ENCODE measurements at places on chromosomes 7 and 10.

DNA sequence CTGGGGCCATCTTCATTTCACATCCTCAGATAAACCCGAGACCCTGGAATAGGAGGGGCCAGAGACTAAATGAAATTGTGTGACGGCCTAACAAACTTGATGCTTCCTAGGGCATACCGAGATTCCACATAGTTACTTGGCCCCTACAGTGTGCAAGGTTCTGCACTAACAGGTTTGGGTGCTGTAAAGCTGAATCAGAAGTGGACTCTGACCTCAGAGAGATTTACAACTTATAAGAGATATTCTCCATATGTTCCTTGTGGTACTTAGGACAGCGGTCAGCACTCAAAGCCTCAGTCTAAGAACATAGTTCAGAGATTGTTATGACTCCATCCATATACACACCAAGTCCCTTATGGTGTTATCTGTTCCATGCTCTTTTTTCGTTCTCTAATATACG is 55.1 kb upstream of the FHIP2A start:
- no peak for DNase-seq

DNA sequence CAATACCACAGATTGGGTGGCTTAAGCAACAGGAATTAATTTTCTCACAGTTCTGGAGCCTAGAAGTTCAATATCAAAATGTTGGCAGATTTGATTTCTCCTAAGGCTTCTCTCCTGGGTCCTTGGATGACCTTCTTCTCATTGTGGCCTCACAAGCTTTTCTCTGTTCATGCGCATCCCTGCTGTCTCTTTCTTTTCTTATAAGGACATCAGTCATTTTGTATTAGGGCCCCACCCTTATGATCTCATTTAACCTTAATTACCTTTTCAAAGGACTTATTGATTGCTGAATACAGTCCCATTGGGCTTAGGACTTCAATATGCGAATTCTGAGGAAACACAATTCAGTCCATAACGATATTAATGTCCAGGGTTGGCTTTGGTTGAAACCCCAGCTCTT is 285.4 kb downstream of the HDAC9 start:
- DNase-seq, result no peak

DNA sequence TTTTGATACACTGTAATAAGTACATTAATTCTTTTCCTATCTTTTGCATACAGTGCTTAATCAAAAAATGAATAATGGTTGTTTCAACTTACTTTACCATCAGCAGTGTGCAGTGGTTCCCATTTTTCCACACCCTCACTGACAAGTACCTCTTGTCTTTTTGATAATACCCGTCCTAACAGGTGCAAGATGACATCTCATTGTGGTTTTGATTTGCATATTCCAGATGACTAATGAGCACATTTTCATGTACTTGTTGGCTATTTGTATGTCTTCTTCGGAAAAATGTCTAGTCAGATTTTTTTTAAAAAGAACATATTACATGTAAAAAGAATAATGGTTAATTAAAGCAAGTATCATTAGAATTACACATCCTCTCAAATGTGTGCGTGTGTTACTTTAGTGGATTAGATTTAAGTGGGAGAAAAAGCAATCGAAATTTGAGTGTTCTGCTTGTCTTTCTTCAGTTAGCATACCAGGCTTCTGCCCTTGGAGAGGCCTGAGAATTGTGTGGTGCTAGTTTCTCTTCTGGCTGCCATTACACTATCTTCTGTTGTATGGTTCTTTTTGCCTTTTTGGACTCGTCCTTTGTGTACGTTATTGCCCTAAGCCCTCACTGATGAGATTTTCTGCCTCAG is 291.2 kb downstream of the AUTS2 start:
- no peak for DNase-seq

DNA sequence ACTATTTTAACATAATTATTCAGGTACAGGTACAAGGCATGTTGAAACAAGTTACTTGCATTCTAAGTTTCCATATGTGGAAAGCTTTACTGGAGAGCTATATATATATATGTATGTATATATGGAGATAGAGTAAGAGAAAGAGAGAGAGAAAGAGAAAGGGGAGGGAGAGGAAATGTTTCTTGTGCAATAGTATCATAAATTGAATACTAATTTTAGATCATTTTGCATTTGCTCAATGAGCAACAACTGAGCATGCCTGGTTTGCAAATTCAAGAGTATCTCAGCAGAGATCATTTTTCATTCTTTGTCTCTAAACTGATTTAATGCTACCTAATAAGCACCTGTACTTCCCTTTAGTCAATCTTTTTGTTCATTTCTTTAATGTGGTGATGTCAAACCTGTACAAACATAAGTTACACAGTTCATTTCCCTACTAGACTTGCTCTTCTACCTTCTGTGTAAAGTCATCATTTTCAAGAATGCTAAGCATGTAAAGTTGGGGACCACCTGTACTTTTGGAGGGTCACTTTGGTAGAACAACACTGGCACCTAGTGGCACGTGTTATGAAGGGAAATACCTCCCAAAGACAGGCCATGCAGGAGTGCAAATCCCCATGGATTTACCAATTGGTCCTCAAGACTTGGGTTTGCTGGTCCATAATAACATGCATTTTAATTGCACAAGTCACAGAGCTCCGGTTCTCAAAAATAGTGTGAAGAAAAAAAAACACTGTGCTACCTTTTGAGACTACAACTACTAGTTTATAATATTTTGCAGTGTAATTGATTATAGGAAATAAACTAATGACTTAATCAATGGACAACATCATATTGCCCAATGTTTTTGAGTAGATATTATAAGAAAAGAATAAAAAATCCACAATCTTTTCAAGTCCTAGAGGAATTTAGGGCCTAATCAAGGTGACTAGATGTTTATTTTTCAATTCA is 431.2 kb upstream of the IGFBP3 start:
- DNase-seq, result no peak

GRCh38 chr10:118926903-118927302 is 102.6 kb upstream of the NANOS1 start:
- DNase-seq, result no peak

DNA sequence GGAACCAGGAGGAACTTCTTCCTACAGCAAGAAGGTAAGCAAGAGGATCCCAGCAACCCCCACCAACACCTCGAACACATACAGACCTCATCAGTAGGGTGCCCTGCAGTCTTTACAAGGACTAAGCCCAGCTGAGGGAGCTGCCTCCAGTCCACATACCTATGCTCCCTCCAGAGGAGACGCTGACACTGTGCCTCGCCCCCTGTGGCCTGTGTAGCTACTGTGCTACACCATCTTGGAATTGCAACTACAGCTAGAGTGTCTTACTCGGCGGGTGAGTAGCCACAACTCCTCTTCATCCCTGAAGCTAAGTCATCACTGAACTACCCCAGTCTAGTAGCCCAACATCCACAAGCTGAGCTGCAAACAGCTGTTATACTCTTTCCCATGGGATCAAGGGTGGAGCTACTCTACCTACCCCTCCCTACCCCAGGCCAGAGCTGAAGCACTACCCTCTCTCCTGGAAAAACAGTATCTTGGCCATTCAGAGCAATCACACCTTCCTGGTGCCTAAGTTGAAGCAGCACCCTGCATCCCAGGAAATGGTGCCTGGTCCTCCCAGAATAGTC is 42.2 kb upstream of the CAMK2B start:
- DNase-seq, result no peak

DNA sequence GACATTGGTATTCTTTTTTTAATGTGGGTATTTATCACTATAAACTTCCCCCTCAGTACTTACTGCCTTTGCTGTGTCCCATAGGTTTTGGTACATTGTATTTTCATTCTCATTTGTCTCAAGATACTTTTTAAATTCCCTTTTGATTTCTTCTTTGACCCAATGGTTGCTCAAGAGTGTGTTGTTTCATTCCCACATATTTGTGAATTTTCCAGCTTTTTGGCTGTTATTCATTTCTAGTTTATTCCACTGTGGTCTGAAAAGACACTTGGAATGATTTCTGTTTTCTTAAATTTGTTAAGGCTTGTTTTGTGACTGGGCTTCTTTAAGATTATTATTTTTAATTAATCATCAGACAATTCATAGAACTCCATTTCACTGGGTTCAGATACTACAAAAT is 105.0 kb downstream of the EPC1 start:
- DNase-seq, result no peak

DNA sequence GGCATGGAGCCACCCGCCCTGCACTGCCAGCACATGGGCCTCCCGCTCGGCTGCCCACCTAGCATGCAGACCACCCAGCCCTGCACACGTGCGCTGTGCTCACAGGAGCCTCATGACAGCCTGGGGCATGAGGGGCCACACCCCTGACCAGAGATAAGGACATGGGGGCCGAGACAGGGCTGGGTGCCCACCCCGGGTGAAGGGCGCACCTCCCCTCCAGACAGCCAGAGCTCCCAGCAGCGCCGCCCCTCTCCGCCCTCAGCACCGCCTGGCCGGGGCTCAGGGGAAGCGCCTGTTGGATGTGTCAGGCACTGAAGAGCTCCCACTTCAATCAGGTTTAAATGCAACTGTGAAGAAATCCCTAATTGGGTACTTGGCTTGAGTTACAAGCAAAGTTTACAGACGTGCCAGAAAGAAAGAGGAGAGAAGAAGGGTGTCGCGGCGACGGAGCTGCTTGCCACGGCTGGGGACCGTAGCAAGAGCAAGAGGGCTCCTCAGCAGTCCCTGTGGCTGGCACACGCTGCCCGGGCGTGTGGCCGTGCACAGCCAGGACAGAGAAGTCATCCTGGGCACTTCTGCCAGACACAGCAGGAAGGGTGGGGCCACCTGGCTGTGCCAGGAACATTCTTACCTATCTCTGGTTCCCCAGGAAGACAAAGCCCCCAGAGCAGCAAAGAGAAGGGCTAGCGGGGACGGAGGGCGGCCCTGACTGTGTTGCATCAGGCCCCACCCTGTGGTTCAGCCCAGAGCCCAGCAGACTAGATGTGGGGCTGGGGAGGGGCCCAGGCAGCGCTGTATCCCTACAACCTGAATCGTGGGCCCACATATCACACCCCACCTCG is 247.4 kb downstream of the ELFN1 start:
- DNase-seq, result no peak

DNA sequence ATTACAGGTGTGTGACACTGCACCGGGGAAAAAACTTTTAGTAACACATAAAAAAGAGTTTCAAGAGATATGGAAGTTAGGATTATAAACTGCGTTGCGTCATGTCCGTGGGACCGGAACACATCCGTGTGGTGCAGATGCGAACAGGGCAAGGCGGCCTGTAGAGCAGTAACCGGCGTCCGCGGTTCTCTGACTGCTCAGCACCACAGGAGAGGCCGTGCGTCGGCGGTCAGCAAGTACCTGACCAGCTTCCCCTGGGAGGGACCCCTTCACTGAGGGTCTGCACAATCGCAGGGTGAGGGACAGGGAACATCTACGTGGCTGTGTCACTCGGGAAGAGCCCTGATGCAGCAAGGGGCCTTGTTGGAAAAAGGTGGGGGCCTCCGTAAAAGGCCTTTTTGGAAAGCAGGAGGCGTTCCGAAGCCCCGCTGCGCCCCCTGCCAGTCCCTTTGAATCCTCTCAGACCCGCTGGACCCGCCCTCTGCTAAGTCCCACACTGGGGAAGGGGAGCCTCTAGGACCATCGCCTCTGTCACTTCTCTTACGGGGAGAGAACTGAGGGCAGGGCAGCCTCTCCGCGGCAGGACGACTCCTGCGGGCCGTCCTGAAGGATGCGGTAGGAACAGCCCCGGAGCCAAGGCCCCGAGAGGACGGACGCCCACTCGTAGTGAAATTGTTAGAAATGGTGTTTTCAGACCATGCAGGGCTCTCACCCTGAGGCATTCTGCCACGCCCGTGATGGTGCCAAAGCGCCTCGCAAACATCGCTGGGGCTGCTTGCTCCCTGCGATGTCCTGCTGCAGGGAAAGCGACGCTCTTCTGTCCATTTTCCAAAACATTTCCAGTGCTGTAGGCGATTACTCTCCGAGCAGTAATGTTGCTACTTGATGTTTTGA is 771.6 kb upstream of the COBL start:
- DNase-seq, result no peak

DNA sequence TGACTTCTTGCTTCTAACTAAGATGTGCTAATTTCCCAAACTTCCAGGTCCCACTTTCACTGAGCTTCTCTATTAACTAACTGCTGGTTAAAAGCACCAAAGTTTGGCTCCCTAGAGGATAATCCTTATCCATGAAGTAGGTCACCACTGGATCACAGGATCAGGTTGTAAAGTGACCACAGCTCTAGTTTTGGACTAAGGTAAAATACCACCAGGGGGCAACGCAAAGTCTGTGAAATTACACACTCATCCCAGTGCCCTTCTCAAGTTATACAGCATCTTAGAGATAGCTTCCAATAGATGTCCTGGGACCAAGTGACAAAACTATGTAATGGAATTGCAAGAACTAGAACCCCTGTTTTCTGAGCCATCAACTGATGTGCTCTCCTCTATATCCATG is 116.4 kb upstream of the ASAH2 start:
- DNase-seq, result no peak

DNA sequence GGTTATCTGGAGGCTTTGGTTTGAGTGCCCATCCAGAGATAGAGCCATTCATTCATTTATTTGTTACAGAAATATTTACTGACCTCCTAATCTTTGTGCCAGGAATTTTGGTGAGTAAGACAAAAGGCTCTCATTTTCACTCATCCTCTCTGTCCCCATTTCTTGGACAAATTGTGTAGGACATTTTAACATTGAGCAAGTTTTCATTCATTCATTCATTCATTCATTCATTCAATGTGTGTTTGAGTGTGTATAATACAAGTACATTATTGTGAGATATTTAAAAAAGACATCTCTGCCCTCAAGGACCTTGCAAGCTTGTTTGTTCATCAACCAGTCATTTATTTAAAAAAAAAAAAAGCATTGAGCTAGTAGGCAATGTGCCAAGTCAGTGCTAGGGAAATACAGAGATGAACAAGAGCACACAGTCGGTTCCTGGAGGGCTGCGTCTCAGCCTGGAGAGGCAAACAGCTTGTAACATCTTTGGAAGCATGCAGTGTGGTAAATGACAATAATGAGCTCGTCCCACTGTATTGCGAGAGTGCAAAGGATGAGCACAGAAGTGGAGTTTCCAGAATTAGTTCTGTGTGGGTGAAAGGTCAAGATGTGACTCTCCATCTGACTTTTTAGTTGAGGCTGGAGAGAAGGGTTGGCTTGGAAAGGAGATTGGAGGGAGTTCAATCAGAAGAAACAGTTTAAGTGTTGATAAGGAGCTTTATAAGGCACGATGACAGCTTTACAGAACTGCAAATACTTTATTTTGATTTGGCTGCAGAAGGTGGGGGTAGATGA is 50.5 kb upstream of the HBP1 start:
- no peak for DNase-seq

- no peak for DNase-seq
Measured at GRCh38 chr10:122233857-122234348, 37.2 kb upstream of the BTBD16 start.

- no peak for DNase-seq
Measured at GRCh38 chr10:13095094-13095493, 4.9 kb upstream of the OPTN start.

DNA sequence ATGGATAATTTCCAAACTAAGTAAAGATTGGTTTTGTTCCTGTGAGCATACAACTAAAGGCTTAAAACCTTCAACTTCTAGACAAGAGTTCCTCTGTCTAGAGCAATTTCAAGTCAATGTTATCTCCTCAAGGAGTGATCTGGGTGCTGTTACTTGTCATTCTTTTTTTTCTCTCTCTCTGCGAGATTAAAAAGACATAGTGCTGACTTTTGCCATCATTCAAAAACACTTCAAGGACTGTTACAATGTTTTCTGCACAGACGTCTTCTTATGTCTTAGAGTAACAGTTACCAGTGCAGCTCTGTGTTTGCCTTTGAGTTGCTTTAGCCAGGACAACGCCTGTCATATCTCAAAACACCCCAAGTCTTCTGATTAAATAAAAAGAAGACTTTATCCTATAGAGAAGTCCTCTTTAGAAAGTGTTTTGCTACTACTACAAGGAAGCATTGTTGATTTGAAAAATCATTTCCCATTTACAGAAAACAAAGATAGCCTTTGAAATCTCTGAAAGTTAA is 263.5 kb upstream of the FERD3L start:
- no peak for DNase-seq

- DNase-seq, result no peak
Measured at GRCh38 chr10:6473430-6473829, 106.6 kb downstream of the PRKCQ start.
